Nucleus accumbens (tissue), 56 donors: ENCODE measurements at places on chromosomes 4 and X.

DNA sequence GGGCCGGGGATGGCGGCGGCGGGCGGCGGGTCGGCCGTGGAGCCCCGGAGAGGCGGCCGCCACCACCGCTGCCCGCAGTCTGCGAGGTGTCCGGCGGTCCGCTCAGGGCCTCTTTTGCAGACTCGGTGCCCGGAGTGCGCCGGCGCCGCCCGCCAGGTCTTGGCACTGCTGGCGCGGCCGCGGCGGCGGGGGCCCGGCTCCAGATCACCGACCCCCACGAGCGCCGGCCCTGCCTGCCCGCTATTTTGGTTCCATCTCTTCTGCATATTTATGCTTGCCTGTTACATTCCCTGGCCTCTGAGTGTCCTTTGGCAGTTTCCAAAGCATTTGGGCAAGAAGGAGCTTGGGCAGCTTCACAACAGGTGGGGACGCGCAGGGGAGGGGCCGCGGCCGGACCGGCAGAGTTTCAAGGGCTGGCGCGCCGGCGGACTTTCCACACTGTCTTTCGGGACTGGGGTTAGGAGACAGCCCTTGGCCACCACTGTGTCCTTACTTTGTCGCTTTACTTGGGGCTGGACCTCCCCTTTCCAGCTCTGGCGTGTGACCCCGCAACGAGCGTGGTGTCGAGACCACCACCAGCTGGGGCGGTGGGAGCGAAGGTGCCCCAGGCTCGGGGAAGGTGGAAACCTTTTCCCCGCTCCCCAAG lies 668 bp upstream of the TAPT1 start:
- peak; percentile 52 for DNase-seq

DNA sequence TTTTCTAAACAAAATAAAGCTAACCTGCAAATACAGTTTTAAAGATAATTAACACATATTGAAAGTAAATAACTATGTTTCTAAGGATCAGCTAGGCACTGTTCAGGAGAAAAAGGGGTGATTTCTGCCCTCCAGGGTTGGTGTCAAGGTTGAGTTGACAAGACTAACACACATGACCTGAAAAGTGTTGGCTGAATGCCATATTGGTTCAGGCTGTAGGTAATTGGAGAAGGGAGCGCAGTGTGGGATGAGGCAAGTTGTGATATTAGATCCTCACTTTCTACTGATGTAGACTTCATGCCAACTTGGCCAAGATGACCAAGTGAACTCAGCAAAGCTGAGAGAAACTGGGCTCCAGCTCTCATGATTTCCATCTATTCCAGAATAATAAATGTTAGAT lies 42.2 kb downstream of the PPM1K start:
- DNase-seq, result no peak

DNA sequence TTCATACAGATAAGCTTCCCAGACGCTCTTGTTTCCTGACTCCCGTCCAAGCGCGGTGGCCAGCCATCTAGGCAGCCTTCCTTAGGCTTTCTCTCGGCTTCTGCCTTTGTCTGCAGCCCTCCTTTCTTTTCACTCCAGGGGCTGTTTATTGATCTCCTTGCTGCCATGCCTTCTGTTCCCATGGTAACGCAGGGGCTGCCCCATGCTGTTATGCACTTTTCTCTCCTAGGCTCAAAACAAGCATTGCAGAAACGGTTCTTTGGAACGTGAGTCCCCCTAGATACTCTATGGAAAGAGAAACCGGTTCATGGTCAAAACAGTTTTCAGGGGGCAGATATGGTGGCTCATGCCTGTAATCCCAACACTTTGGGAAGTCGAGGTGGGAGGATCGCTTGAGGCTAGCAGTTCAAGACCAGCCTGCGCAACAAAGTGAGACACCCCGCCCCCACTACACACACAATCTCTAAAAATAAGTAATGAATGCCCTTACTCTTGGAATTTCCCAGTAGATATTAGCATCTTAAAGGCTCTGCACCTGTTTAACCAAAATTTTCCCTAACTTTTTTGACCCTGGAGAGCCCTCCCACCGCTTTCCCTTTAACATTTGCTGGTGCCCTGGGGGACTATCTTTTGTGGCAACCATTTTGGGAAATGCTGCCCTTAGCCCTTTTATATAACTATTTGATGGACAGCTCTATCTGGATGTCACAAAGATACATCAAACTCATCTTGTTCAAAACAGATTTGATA lies 53.9 kb upstream of the ZNF157 start:
- DNase-seq, result no peak

- DNase-seq, result no peak
Observed at GRCh38 chr4:111991163-111991562, 154.1 kb upstream of the FAM241A start.

GRCh38 chr4:4479366-4479765 lies 62.5 kb downstream of the STX18 start:
- DNase-seq, result no peak

DNA sequence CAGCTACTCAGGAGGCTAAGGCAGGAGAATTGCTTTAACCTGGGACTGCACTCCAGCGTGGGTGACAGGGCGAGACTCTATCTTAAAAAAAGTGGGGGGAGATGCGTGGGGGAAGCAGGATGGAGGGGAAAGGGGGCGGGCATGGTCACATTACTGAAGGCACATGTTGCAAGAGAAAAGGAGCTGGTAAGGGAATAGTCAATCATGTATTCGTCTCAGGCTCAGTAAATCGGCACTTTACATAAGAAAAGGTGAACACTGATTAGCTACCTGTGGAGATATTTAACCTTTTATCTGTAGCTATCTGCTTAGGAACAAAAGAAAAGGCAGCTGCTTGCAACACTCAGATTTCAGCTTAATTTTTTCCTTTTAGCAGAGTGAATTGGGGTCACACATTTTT lies 132.5 kb downstream of the PLS3 start:
- DNase-seq, result no peak

DNA sequence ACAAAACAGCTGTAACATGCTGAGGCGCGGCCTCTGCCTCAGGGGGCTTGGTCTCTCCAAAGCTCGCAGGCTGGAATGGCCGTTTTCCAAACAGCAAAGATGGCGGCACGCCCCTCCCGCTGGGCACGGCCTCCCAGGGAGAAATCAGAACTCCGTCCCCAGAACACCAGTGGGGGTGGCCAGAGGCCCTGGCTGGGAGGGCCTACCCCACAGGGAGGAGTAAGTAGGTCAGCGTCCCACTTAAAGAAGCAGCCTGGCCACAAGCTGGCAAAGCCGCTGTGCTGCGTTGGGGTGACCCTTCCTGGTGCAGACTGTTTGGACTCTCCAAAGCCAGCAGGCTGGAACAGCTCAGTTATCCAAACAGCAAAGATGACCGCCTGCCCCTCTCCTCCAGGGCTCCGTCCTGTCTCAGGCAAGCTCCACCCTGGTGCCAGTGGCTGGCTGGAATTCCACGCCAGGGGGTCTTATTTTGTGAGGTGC lies 862.8 kb downstream of the TRIML1 start:
- no peak for DNase-seq

DNA sequence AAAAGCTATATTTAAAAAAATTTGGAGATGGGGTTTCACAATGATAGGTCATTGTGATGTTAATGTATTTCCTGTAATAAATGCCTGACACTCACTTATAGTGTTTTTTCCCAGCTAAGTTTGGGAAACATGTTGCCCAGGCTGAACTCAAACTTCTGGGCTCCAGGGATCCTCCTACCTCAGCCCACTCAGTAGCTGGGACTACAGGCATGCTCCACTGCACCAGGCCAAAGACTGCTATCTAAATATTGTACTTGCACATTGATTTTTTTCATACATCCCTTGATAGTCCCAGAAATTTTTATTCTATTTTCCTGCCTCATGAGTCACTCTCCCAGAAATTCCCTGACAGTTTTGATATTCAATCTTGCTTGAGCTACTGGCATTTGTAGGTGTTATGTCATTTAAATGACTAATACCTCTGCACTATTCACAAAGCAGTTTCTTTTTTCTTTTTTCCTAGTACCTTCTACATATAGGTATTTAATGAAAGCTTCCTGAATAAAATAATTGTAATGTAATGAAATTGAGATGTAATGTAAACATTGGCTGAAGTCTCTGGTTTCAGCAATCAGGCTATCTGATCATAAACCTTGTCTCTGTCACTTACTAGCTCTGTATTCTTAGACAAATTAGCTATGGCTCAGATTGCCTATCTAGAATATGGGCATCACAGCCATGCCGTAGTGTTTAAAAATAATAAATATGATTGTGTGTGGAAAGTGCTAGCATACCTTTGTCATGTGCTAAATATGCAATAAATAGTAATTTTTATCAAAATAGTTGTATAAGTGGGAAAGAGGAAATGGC lies 1973.0 kb upstream of the AGA start:
- DNase-seq, result no peak

DNA sequence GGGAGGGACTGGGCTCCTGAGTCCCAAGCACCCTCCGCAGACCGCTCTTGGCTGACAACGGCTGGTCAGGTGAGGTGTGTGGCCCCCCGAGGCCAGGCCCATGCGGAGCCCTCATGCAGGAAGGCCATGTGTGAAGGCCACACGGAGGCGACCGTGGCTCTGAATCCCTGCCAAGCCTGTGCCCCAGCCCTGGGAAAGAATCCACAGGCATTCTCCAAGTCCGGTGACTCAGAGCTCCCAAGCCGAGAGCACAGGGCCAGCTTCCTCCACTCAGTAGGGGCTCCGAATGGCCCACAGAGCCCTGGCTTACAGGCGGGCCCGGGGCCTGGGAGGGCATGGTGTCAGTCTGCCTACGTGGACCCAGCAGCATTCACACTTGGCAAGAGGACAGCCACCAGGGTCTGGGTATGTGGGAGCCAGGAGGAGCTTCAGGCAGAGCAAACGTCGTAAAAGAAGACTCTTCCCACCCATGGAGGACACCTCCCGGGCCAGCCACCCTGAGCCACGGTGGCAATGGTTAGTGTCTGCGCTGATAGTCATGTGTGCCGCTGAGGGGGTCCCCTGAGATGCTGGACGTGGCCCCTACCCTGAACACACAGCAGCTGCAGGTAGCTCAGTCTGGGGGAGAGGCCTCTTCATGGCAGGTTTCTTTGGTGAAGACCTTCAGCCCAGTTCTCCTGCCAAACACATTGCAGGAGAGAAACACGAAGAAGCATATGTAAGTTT lies 105.7 kb downstream of the PSAPL1 start:
- peak; percentile 58 for DNase-seq

DNA sequence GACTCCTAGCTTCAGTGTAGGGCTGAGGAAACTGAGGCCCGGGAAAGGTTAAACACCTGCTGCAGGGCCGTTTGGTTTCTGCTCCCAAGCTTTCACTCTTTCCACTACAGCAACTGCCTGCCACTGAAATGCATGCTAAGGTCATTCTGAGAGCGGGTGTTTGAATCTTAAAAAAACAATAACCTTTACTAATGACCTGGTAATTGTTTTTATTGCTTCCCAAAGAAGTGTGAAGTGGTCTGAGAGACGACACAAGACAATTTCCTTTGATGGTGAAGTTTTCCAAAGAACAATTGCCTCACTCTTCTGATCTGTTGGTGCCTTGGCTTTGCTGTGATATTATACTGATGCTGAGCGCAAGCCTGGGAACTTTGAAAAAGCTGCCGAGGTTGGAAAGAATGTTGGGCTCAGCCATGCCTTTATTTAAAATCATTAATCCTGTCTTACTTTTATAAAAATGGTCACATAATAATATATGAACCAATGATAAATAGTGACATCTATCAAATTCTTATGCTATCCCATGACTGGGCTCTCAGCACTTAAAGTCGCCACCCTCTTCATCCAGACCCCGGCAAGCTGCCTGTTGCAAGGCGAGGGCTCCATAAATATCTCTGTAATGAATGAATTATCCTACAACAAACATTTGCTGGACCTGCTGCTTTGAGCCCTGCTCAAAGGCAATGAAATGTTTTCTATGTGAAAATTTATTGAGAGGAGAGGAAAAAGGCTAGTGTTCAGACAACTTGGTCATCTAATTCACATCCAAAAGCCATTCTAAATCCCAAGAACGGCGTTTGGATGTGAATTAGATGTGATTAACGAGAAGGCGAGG lies 67.8 kb upstream of the SOD3 start:
- no peak for DNase-seq

GRCh38 chr4:138177278-138177968 lies 64.7 kb downstream of the SLC7A11 start:
- DNase-seq, result no peak

DNA sequence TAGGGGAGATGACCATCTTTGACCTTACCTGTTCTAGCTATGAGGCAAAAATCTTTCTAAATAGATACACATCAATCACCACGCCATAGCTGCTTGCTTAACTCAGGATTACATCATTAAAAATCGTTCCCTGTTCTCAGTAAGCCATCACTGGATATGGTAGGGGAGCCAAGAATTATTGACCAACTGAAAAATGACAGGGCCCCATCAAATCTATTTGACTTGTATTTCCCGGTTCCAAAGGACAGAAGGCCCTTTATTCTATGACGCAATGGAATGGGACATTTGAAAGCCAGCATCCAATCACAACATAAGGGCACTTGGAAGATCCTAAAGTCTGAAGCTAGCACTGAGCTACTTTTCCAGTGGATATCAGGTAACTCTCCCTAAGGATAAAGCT lies 75.6 kb upstream of the NOCT start:
- DNase-seq, result no peak

GRCh38 chrX:74438764-74439163 lies 17.5 kb downstream of the SLC16A2 start:
- no peak for DNase-seq

DNA sequence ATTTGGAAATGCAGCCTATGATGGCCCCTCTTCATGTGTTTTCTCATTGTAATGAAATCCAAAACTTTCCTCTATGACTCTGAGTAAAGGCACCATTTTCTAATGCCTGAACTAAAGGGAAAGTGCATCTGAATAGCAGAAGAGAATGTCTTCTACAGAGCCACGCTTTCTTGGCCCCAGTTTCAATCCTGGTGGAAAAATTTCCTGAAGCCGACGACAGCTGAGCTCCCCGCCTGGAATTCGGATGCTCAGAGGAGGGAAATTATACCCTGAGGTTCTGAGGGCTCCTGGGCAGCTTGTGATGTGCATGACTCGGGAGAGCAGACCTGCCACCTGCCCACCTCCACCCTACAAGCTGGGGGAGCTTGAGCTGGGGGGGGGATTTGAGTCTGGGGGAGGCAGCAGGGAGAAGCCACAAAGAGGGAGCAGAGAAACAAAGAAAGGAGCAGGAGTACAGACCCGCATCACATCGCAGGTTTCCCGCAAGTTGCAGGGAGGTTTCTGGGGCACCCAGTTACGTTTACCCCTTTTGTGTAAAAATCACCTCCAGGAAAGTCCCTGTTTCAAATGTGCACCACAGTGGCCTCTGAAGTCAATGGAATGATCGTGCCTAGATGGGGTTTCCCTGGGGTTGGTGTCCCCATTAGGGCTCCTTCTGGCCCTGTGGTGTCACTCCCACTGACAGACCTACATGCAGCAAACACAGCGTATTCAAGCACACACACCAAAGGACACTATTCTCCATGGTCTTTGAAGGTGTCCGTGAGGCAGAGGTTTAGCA lies 145.6 kb upstream of the RBPJ start:
- DNase-seq, result no peak

GRCh38 chrX:69236641-69237040 lies 71.4 kb upstream of the PJA1 start:
- DNase-seq, result no peak

GRCh38 chrX:154043003-154043763 lies 23.5 kb upstream of the IRAK1 start:
- no peak for DNase-seq
